ENCODE measurements at places on chromosomes 6 and 20.
A peak's percentile ranks its signal among the peaks of the same experiment; 100 is the strongest.

DNA sequence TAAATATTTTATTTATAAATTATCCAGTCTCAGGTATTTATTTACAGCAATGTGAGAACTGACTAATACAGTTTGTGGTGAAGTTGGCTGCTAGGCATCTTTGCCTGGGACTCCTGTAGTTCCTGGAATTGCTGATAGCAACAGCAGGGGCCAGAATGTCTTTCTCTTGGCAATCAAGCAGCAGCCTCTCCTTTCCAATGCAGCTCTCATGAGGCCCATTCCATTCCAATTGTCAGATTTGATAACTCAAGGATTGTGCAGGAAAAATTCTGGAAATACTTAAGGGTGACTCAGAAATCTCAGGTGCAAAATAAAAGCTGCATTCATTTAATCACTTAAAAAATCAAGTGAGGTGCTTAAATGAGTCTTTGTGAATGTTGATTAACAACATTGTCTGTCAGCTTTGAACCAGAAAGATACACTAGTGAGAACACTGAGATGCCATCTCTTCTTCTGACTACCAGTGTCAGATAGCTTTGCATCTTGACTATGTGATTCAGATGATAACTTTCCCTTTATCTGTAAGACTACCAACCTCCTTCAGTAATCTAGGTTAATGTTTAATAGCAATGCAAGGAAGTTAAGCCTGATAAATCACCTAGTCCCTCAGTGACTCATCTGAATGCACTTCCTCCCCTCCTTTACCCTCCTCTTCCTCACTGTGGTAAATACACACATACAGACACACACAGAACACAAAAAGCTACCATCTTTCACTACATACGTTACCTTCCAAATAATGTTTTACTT lies 32.1 kb upstream of the COL21A1 start:
- DNase-seq = peak; percentile 77

- DNase-seq = no peak
These were observed 100.9 kb downstream of the TMEM242 start for GRCh38 chr6:157222201-157222981.

DNA sequence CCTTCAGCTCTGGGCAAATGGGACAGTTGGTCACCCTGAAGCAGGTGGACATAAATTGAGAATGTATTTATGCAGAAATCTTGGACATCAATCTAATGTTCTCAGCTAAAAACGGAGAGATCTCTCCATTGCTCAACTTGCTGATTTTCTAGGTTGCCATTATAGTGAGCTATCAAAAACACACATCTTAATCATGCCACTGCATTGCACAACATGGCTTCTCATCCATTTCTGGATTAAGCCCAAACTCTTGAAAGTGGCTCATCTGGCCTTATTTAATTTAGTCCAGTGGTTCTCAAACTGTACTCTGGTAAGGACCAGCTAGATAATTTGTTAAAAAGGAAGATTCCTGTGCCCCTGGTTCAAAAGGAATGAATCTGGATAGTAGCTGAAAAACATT lies 324.9 kb upstream of the CITED2 start:
- peak; percentile 33 for DNase-seq

- peak; percentile 35 for DNase-seq
These were observed 182.2 kb downstream of the AKAP7 start for GRCh38 chr6:131317516-131317915.

DNA sequence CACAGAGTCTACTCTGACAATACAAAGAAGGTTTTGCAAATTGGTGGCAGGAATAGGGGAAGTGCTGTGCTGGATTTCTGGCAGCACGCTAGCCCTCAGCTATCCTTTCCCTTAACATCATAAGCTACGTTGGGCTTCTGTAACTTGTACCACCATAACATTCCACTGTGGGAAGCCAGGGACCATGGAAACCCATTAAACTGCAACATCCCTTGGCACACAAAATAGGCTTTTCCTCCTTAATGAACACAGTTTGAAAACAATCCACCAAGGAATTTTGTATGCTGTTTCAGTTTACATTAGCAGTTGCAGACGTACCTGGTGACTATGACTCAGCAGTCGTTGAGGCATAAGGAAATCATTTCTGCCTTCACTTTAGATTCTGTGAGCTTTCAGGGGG lies 203.9 kb upstream of the RAB32 start:
- DNase-seq = no peak

DNA sequence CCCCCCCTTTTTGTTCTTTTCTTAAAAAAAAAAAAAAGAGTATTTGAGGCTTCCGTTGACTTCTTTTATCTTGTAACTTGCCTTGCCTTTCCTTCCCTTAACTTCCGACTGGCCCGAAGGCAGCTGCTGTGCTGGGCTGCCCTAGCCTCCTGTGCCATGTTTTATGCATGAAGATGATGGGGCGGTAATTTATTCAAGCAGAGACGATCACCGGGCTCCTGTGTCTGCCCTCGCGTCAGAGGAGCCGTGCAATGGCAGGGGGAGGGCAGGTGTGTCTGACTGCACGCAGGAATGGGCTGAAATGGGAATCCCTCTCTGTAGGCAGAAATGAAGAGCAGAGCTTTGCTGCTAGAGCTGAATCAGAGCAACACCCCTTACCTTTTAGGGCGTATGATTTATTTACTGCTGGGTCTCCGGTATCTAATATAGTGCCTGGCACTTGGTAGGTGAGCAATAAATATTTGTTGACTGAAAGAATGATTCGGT lies 106.3 kb upstream of the RIPOR2 start:
- DNase-seq = no peak

DNA sequence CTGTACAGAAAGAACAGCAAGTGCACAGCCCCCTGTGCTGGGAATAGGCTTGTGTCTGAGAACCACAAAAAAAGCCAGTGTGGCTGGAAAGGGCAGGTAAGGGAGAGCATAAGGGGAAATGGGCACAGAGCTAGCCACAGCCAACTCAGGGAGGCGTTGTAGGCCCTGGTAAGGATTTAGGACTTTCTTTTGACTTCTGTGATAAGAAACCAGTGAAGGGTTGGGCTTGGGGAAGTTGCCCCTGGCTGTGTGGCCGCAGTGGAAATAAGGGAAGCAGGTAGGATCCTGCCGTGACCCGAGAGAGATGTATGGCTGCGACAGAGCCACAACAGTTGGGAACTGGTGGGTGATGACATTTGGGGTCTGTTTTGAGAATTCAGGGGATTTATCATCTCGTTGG lies 30.0 kb upstream of the PHACTR2 start:
- DNase-seq = no peak

DNA sequence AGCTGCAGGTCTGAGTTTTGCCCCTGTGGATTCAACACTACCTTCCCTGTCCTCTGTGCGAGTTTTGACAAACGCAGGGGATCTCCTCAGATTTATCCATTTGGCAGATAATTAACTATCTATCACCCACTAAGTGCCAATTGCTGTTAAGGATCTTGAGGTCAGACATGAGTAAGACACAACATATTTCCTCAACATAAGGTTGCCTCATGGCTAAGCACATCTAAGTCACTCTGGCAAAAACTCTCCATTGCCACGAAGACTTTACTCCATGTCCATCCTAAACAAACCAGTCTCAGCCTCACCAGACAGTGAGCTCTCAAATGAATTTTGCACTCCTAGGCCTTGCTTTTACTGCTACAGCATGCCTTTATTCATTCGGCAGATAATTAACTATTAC lies 408.4 kb downstream of the MAFB start:
- no peak for DNase-seq

DNA sequence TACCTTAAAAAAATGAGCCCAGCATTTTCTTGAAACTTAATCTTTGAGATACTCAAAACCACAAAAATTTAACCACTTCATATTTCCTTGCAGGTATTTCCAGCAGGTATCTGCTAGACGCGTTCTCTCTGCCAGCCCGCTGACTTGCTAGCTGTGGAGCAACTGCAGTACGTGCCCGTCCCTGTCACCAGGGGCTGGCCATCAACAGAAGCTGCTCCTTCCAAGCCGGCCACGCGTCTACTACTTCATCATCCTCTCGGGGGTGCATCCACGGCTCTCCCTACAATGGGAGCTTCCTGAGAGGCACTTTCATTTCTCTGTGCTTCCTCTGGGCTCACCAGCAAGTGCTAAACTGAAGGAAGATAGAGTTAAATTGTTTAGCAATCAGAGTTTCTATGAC lies 132.4 kb downstream of the DTNBP1 start:
- DNase-seq = no peak

- DNase-seq = no peak
These were observed 71.8 kb downstream of the ALDH8A1 start for GRCh38 chr6:134878136-134878535.

GRCh38 chr6:1595271-1596087 lies 14.2 kb upstream of the FOXC1 start:
- DNase-seq = no peak

GRCh38 chr6:21873562-21873961 lies 280.0 kb downstream of the SOX4 start:
- peak; percentile 97 for DNase-seq
